Brain pericyte (primary cell): ENCODE measurements at places on chromosomes 7 and 10.

DNA sequence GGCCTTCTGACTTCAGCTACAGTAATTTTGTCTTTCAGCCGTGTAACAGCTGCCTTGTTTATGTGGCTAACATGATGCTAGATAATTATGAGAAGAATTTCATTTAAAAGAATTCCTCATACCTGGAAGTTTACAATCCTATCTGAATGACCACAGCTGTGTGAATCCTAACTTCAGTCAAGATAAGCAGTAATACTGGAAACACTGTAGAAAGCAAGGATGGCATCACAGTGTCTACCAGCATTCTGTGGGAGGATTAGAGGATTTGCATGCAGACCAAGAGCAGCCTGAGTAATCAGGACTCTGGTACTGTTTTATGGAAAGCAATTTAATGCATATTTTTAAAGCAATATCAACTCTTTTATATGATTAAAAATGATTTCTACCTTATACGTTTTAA, 282.4 kb downstream of the EXOC4 start:
- no peak for DNase-seq

GRCh38 chr10:63525021-63525420, 3.8 kb downstream of the REEP3 start:
- DNase-seq = no peak

GRCh38 chr10:18527687-18528086, 123.7 kb downstream of the NSUN6 start:
- no peak for DNase-seq

DNA sequence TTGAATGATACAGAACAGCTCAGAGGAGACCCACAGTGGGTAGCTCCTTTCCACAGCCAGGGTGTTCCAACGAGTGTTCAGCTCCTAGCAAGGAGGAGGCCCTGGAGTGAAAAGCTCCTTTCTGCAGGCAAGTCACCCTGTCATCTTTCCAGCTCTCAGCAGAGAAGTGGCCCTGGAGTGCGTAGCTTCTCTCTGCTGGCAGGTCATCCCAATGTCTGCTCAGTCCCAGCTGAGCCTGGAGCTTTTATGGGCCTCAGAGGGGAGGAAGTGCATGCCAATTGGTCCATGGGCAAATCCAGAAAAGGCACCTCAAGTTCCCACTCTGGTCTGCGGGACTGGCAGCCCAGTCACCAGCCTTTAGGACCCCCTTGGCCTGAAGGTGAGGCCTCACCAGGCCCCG, 30.8 kb upstream of the ZMYND11 start:
- no peak for DNase-seq

GRCh38 chr7:117767951-117768350, 105.3 kb downstream of the CTTNBP2 start:
- no peak for DNase-seq

GRCh38 chr10:124830445-124830844, 28.8 kb downstream of the ABRAXAS2 start:
- no peak for DNase-seq

DNA sequence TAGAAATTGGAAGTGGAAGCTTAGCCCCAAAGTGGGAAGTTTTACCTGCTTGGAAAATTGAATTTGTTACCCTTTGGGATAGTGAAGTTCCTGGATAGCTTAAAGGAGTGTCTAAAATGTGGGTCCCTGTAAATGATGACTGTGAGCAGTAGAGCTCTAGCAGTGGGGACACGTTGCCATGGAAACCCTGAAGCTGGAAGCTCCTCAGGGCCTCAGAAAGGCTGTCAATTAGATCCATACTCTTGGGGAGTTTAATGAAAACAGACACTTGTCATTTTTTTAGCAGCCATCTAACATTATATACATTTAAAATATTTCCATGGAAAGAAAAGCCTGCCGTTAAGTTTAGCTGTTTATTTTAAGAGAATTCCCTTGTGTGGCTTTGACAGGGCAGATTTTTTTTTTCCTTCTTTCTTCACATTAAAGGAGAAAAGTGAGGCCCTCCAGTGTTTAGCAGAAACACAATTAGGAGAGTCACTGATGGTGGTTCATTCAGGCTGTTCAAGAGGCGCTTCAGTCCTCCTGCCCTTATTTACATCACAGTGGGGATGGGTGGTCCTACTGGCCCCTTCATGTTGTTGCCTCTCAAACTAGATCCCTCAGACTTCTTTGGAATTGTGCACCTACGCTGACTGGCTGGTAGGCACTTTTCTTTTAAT, 518.4 kb downstream of the CCSER2 start:
- DNase-seq = no peak

DNA sequence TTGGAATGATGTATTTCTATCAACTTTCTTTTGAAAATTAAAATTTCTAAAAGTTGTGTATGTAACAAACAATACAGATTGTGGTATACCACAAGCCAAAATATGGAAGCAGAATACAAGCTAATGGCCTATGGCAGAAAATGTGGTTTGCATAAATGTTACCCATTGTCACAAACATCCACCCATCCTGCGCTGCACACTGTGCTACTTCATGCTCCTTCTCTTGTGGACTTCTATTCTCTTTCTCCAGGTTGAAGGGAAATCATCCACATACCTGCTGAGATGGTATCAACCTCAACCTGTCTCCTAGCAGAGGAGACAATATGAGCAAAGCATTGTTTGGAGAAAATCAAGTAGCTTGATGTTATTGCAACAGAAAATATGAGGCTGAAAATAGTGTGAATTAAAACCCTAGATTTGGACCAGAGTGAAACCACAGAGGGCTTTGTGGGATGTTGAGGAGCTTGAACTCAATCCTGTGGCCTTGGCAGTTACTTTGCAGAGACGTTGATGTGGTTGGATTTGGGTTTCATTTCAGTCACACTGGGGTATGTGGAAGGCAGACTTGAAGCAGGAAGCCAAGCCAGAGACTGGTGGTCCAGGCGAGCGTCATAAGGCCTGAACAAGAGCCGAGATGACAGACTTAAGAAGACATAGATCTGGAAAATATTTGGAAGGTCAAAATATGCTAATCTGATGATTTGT, 63.8 kb downstream of the ICA1 start:
- no peak for DNase-seq

DNA sequence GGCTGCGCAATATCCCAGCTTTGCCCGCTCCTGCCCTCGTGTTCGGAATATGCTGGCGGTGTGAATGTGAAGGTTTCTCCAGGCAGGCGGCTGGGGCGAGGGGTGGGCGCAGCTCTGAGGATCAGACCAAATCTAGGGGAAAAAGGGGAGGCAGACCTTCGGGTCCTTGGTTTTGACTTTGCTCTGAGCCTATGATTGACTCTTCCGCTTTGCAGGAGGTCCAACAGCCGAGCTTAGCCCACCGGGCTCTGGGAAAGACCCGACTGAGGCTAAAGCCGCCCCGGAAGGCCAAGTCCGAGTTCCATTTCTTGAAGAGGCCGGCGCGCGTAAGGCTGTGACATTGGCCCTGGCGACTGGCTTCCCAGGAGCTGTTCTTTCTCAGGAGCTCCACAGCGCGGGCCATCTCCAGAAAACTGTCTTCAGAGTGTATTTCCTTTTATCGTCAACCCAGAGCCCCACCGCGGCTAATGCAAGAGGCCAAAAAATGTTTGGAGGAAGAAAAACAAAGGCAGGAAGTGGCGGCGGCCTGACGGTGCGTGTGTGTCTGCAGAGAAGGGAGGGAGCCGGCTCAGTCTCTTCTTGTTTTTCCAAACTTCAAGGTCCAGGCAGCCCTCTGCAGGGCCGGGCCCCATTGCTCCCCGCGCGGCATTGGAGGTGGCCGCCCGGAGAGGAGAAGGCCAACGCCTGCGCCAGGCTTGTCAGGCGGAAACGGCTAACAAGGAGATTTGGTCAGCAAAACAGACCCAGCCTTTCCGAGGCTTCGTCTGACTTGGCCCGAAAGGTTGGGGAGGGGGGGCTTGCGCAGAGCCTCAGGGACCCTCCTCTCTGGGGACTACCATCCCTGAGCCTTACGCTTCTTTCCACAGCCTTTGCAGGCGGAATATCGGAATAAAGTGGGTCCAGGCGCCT, 3.6 kb upstream of the HOXA11 start:
- DNase-seq = no peak

DNA sequence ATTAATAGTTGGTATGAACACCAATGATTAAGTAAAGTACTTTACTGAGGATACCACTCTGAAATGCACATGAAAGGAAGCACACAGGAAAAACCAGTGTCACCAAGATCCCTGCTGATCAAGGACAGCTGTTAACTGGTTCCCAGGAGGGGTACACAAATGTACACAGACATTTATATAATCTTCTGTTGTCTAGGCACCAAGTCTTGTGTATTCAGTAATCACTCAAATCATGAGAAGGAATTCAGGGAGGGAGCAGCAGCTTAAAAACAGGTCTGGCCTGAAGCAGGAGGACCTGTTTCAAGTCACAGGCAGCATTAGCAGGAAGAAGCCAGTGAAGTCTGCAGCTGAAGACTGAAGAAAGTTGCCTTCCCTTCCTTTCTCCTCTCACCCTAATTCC, 18.7 kb downstream of the MPP7 start:
- no peak for DNase-seq

DNA sequence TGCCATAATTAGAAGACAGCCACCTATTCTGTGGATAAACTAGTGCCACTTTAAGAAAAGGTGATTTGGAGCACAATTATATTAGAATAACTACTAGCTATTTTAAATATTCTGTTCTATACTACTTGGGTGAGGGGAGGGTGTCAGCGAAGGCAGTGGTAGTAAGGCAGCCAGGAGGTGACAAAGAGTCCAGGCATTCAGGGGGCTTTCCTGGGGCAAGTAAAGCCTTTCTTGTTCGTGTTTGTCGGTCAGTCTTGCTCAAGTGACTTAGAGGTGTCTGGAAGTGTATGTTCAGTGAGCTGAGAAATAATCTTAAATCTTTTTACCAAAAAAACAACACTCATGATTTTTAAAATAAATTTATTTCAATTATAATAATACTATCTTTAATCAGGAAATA, 34.4 kb downstream of the ADD3 start:
- no peak for DNase-seq

GRCh38 chr7:43636093-43636492, 53.2 kb downstream of the STK17A start:
- DNase-seq = no peak

GRCh38 chr10:660413-660969, 29.0 kb downstream of the DIP2C start:
- DNase-seq = no peak

DNA sequence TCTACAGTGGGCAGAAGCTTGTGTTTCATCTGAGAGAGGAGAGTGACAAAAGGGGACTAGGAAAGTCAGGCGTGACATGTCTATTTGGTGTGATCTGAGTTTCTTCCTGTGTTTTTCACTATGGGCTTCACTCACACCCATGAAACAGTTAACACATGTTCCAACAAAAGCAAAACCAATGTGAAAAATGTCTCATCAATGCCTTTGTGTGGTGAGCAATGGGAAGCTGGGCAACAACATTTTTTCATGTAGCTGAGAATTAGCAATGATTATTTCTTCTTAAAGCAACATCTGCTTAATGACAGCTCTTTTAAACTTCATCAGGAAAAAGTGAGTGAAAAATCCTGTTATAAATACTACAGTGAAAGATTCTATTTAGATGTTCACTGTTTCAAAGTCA, 76.2 kb downstream of the NXPH1 start:
- DNase-seq = no peak

- DNase-seq = no peak
These were observed 946.3 kb downstream of the CNTNAP2 start for GRCh38 chr7:147062897-147063296.

DNA sequence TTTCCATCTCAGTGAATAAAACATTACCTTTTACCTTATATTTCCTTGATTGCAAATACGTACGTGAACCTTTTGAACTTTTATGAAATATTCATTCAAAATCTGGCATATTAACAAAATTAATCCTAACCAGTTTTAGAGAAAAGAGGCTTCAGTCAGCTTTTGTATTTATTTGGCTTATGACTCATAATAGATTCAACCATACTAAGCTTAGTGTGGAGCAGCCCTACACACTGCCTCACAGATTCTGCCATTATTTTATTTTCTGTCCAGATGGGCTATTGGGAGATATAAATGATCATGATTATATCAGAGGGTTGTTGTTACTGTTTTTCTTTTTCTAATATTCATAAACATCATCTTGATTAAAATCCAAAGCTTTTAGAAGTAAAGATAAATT, 325.5 kb downstream of the GPR37 start:
- DNase-seq = no peak

GRCh38 chr10:120421250-120421649, 35.8 kb upstream of the PLPP4 start:
- no peak for DNase-seq

DNA sequence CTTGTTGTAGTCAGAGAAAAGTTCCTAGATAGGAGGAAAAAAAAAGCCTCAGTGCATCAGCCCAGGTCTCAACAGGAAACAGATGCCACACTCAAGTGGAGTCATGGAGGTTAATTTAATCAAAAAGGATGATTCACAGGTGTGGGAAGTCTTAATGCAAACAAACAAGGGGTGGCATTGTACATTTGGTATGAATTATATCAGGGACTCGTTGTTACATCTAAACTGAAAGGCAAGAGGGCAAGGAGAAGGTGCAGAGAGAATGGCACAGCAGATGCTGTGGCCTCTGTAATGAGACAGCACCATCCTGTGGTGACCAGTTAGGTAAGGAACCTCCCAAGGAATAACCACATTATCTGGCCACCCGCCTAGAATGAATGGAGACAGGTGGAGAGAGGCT, 133.7 kb downstream of the PTPRZ1 start:
- no peak for DNase-seq

GRCh38 chr7:38777609-38778008, 131.4 kb downstream of the VPS41 start:
- no peak for DNase-seq

DNA sequence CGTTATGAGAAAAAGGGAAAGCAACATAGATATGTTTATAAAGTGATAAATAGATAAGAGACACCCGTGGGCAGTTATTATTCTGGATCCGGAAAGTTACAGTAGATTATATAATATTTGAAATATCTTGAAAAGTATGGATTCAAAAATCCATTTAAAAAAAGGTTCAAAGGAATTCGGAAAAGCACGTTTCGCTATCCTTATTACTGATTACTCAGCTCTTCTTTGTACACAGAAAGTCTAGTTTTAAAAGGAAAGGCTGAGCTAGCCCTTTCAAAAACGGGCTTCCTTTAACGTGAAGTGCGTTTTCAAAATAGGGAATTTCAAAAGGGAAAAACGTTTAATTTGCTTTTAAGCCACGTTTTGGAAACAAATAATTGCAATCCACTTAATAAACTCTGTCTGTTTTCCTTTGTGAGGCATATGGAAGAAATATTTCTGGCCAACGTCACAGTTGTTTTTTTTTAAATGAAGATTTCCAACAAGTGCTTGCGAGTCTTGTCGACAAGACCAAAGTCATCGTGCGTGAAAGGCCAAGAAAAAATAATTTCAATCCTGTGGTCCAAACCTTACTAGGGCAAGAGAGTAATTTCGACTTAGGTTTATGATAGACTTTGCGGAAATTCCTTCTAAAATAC, 2.2 kb upstream of the SKIDA1 start:
- no peak for DNase-seq
